ENCODE measurements at places on chromosomes 3 and 15. TPM values are rescaled to one million over a fixed set of nuclear protein-coding genes. Genes with fewer than 3 reads are reported as not detected.

GRCh38 chr15:29690765-29691475 lies 131.3 kb downstream of the TJP1 start:
- DNase-seq, result no peak

GRCh38 chr3:12796171-12797123 lies at the start of gene CAND2:
Gene CAND2, plus strand, starts transcription at chr3:12796680. Its CDS starts 41 bp downstream, at chr3:12796721.
- no peak for DNase-seq

- DNase-seq, result no peak
Observed at GRCh38 chr3:54345847-54346375, 223.6 kb downstream of the CACNA2D3 start.

- no peak for DNase-seq
Observed at GRCh38 chr3:107985496-107985895, 105.3 kb downstream of the CD47 start.

GRCh38 chr15:80876348-80876674 lies 97.1 kb downstream of the CEMIP start:
- no peak for DNase-seq

DNA sequence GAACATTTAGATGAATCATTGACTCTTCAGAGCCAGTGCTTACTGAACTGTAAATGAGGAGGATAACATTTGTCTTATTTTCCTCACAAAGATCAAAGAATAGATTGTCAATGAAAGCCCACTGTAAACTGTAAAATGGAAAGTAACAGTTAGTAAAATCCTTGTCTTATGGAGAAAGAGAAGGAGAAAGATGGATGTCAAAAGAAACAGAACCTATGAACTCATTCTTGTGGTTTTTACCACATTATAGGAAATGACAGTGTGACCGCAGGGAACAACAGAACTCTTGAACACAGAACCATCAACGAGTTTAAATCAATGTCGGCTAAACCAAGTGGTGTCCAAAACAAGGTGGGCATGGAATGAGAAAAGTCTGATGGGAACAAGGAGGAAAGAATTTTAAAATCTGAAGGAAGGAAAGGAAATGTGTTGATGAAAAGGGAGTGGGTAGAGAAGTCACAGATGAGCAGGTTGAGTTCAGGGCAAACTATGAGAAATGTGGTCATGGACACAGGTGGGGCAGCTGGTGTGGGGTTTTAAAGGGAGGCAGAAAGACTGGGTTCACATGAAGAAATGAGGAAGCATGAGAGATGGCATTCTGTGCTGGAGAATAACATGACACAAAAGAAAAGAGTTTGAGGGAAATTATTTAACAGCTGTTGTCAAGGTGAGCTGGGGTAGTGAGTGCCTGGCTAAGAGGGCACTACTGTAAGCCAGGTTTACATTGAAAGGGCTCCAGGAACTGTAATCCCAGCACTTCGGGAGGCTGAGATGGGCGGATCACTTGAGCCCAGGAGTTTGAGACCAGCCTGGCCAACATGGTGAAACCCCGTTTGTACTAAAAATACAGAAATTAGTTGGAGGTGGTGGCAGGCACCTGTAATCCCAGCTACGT lies 42.4 kb upstream of the ETV5 start:
- no peak for DNase-seq

- DNase-seq, result no peak
Observed at GRCh38 chr3:53134631-53135232, 4.5 kb upstream of the RFT1 start.

GRCh38 chr3:130688015-130688688 lies 58.5 kb downstream of the PIK3R4 start:
- DNase-seq, result no peak

- no peak for DNase-seq
Observed at GRCh38 chr3:135038186-135038585, 243.1 kb downstream of the EPHB1 start.

CLCN2 gene
- total RNA-seq, result 4.0 TPM
